ENCODE measurements at places on chromosomes 7 and 10.

- no peak for DNase-seq
These were observed 171.2 kb downstream of the ZNF365 start for GRCh38 chr10:62545160-62546066.

DNA sequence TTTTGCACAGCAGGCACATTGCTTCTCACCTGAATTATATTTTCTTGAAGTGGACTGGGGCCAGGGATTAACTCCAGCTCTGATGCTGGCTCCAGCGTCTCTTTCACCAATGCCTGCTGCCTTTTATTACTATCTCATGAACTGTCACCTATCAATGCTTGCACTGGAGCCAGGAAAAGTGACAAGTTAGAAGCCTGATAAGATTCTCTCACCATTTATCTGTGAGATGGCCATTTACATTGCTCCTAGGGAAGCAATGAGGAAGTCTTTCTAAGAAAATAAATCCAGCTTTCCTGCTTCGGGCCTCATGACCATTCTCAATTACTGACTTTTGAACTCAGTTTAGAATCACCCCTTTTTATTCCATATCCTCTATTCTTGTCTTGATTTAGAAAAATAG is 48.5 kb upstream of the LRRTM3 start:
- DNase-seq, result no peak

DNA sequence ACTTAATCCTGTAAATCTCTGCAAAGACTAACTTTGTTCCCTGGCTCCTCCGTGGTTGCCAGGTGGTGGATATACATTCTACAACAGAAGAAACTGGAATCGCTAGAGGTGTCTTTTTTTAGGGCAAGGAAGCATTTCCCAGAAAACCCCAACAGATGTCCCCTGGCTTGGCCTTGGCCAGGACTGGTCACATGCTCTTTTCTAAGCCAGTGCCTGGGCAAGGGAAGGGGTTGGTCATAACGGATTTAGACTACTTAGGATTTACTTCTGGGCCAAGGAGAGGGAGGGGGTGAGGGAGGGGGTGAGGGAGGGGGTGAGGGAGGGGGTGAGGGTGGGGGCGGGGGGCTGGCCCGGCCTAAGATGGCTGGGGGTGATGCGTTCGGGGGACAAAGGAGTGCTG is 105.7 kb downstream of the SNX10 start:
- no peak for DNase-seq

- no peak for DNase-seq
These were observed 164.7 kb downstream of the SEMA3D start for GRCh38 chr7:85022064-85022697.

GRCh38 chr7:154231732-154232131 is 179.5 kb downstream of the DPP6 start:
- DNase-seq, result no peak

GRCh38 chr10:97454330-97455036 is 8.5 kb downstream of the ZDHHC16 start:
- DNase-seq, result no peak

DNA sequence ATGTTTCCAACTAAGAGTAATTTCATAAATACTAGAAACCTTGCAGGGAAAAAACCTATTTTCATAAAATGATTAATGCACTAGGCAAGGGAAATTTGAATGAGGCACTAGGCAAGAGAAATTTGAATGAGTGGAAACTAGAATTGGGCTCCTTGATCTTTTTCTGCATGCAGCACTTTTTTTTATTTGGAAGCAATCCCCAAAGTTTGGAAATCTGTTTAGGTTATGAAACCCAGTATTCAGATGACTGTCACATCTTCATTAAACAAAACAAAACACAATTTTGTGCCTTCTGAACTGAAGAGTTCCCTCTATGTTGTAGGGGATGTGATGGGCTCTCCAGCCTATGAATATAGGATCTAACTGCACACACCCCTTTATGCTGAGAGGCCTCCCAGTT is 201.9 kb downstream of the BAMBI start:
- DNase-seq, result no peak

- no peak for DNase-seq
These were observed 111.1 kb downstream of the ITGB1 start for GRCh38 chr10:32846974-32847373.

GRCh38 chr7:143906895-143907294 is 4.9 kb upstream of the TCAF1 start:
- DNase-seq, result no peak

GRCh38 chr10:110032801-110033700 is 25.3 kb downstream of the ADD3 start:
- no peak for DNase-seq

DNA sequence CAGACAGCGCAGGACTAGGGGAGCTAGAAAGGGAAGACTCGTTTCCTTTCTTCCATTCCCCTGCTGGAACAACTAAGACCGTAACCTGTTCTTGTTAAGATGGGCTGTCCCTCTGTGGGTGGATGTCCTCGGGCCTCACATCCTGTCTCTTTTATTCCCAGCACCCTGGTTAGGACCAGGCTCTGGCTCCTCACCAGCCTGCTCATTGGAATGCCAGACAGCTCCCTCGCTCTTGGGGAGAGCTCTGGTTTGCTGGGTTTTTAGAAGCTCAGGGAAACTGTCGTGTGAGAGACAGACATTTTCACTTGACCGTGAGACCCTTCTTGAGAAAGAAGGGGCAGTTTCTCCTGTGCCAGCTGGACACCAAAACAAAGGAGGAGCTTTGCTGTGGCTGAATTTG is 58.1 kb upstream of the HABP2 start:
- no peak for DNase-seq

DNA sequence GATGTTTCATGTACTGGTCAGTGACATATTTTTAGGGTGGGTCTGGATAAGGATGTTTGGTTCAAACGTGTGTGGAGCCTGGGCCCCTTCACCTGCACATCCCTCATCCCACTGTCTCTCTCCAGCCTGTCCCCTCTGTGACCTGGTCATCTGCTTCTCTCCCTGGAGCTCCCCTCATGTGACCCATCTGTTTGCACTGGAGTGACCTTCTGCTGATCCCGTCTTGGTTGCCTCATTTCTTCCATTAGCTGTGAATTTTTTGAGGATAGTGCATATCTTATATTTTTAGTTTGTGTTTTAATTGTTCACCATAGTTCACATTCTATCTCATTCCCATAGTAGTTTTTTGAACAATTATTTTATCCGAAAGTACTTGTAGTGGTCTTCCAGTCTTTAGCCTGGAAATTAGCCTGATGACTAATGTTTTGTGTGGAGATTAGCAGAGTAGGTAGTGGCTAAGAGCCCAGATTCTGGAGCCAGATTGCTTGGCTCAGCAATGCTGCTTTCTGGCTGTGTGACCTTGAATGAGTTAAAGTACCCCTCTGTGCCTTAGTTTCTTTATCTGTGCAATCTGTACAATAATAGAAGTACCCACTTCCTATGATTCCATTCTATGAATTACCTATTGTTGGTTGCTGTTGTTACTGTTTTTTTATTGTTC is 224.5 kb downstream of the LRMDA start:
- no peak for DNase-seq

GRCh38 chr10:129725890-129726631 is 238.0 kb downstream of the EBF3 start:
- DNase-seq, result no peak

- no peak for DNase-seq
These were observed 75.9 kb downstream of the PPP1R3C start for GRCh38 chr10:91556691-91557566.

GRCh38 chr7:6254866-6255265 is 17.6 kb downstream of the CYTH3 start:
- no peak for DNase-seq

- DNase-seq, result no peak
These were observed 124.4 kb downstream of the PON1 start for GRCh38 chr7:95199779-95200558.

- DNase-seq, result no peak
These were observed 16.5 kb downstream of the MAT1A start for GRCh38 chr10:80272793-80273522.
